ENCODE measurements at places on chromosomes 2 and 18. TPM values are rescaled to one million over a fixed set of nuclear protein-coding genes. Genes with fewer than 3 reads are reported as not detected.

DNA sequence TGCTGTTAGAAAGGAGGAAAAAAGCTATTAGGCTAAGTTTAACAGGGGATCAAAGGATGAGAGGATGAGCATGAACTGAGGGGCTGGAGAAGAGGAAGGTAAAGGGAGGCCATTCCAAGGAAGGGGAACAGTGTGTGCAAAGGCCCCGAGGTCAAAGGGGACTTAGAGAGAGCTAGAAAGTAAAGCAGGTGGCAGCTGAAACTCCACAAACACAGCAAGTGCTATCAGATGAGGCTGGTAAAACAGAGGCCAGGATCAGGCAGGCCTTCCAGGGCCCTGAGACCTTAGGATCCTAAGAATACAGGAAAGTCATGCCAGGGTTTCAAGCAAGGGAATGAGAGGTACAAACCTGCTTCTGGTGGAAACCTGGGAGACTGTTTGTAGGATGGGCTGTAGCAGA is 5.8 kb downstream of the HDAC4 start:
- no peak for DNase-seq

The STPG4 gene
- not detected for total RNA-seq

DNA sequence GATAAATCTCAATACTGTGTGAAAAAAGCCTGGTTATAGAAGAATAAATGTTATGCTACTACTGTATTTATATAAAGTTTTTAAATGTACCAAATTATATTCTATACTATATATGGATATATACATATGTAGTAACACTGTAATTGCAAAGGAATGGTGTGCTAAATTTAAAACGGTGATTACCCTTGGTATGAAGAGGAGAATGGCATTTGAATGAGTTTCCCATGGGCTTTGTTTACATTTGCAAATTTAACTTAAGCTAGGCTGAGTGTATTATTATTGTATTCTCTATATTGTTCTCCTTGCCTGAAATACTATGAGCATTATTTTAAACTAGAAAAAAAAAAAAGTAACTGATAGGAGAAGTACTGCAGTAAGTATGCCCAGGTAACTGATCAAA is 4.7 kb upstream of the SP3 start:
- DNase-seq = no peak

The SNED1 gene
- 2.3 TPM for total RNA-seq

The SULT1C2 gene
- total RNA-seq = 0.85 TPM

DNA sequence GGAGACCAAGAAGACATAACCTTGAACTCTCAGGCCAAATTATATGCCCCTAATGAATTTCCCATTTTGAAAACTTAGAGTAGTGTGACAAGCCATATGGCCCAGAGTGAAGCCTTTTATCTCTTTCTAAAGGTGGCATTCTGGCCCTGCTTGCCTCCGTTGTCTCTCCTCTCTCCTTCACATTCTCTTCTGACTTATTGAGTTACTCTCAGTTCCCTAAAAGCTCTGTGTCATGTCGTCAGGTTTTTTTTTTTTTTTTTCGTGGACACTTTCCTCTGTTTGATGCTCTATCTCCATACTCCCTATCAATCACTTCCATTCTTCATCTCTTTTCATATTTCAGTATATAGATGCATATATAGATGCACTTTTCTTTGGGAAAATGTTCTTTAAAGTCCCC is 128.1 kb upstream of the RPRM start:
- no peak for DNase-seq

- DNase-seq = no peak
Measured at GRCh38 chr2:105641389-105641811, 103.3 kb upstream of the NCK2 start.

DNA sequence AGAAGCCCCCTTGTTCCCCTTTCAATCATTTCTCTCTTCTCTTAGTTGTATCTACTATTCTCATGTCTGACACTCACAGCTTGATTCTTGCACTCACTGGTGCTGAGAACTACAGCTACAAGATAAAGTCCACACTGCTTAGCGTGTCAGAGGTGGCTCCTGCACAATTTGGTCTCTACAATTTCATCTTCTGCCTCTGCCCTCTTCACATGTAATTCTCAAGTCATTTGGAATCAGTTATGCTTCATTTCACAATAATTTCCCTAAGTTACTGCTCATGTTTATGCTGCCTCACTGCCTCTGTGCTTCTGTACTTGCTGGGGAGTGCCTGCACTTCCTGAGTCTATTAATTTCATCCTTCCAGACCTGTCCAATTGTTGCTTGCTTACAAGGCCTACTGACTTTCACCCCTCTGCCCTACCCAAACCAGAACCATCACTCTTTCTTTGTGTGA is 11.6 kb upstream of the NAB1 start:
- DNase-seq = no peak

DNA sequence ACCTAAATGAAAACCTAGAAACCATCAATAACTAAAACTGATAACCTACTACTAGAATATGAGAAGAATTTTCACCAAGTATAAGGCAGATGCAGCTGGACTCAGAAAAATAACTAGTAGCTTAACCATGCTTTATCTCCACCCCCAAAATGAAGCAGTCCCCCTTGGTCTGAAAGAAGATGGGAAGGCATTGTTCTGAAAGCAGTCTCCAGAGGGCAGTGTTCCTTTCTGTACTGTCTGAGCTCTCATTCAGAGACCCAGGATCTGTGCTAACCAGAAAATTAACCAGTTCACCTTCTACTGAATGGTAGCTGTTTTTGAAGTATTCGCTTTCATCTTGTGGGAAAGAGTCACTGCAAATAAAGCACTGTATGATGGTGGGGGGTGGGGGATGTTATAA is 273.0 kb downstream of the PDE11A start:
- DNase-seq = peak; percentile 42

- no peak for DNase-seq
Measured at GRCh38 chr2:19929226-19929625, 27.4 kb upstream of the TTC32 start.

DNA sequence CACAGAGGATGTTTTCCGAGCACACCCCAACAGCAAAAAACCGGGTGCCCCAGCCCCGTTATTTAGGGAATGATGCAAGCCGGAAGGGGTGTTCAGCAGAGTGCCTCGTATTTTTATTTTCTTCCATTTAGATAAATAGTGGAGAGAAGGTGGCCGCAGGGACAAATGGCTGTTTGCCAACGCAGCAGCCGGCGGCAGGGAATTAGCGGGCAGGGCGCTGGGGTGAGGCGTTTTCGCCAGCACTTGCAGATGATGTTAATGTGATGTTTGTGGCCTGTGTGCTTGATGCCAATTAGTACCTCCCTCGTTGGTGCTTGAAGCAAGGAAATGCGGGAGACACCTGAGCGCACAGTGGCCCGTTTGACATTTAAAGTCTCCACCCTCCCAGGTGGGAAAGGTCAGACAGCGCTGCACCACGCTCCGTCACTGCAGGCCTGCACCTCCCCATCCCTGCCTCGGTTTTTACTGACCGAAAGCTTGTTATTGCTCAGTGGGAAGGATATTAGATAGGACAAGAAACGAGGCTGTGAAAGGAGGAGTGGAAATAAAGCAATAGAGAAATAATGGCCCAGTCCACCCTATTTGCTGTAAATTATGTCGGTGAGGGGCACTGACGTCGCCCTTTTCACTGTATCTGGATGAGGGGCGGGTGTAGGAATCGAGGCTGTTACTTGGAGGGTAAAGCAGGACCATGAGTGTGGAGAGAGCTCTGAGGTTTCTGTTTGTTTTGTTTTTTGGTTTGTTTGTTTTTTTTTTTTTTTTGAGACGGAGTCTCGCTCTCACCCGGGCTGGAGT is 39.1 kb downstream of the NFATC1 start:
- no peak for DNase-seq

DNA sequence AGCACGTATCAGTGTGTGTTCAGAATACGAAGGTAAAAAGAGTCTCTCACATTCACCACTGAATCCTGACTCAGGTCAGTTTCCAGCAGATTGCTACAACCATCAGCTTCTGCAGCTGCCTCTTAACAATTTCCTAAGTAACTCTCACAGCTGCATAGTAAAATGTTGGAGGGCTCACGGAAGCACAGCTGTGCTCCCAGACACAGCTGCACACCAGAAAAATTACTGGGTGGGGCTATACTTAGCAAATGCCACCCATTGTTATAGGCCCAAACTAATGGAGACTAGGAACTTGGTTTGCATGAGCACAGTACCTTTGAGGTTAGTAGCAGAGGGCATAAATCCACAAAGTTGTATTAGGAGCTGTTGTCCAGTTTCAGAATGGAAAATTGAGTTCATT is 153.9 kb upstream of the ERBB4 start:
- no peak for DNase-seq

The FAM161A gene
- 6.9 TPM for total RNA-seq

DNA sequence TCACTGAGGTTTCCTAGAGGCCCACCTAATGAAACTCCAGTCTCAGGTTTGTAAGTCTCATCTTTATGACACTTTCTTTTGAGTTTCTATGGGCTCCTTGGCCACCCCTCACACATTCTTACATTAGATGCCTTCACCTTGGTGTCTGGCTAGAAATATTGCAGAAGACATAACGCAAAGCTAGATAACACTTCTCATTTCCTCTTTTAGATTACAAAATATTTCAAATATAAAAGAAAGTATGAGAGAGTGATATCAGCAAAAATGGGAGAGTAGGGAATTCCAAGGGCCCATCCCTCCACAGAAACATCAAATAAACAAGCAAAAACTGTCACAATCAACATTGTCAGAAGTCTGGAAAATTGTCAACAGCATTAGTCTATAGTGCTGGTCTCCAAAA is 43.3 kb upstream of the ZCCHC2 start:
- no peak for DNase-seq

DNA sequence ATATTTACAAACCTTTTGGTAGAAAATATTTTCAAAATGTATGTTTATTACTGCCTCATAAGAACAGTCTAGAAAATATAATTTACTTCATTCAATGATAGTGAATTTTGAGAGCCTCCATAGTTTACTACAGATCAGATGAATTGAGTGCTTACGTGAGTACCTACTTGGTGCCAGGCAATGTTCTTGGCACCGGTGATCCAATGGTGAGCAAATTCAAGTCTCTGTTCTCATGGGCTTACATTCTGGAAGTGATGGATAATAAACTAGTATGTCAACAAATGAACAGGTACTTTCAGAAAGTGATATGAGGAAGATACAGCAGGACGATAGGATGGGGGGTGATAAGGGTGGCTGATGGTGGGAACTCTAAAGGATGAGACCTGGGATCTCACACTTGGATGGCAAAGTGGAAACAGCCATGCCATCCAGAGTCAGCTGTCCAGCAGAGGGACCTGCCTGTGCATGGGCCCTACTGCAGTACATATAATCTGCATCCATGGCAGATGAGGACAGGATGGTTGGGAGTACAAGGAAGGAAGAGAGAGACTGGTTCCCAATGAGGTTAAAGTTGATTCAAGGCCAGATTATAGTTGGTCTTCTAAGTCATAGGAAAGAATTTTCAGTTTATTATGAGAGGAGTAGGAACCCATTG is 277.0 kb downstream of the NEDD4L start:
- no peak for DNase-seq

The MBOAT2 gene
- total RNA-seq = 71.6 TPM

DNA sequence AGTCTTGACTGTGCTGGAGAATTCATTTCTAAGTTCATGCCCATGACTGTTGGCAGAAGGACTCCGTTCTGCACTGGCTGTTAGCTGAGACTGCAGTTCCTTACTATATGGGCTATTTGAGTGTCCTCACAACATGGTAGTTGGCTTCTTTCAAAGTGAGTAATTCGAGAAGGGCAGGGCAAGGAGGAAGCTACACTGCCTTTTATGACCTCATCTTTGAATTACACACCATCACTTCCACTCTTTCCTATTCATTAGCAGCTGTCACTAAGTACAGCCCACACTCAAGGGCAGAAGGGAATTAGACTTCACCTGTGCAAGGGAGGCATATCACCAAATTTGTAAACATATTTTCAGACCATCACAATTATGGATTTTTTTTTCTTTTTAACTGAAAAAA is 55.9 kb upstream of the EPAS1 start:
- no peak for DNase-seq

GRCh38 chr2:220574038-220574437 is 946.6 kb downstream of the SLC4A3 start:
- no peak for DNase-seq

- no peak for DNase-seq
Measured at GRCh38 chr2:57943315-57943714, 103.3 kb upstream of the VRK2 start.

DNA sequence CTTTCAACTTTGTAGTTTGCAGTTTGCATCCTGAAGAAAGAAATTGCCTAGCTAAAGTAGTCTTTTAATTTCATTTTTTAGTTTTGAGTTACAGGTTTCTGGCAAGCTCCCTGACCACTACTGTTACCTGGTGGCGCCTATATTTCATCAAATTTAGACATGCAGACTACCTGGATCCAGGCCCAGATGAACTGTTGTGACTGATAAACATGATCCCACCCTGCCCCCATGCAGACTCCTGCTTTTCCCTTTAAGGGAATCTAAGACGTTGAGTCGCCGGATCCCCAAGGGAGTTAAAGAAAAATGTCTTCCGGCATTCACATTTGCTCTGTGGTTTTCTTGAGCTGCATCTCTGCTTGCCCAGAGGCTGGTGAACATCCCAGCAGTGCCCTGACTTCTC is 22.2 kb downstream of the METAP1D start:
- DNase-seq = no peak

The ZNG1B gene
- 29.3 TPM for total RNA-seq

The CNGA3 gene
- total RNA-seq = 0.10 TPM

- DNase-seq = no peak
Measured at GRCh38 chr2:179645047-179645446, 216.4 kb downstream of the ZNF385B start.

The KYNU gene
- not detected for total RNA-seq

DNA sequence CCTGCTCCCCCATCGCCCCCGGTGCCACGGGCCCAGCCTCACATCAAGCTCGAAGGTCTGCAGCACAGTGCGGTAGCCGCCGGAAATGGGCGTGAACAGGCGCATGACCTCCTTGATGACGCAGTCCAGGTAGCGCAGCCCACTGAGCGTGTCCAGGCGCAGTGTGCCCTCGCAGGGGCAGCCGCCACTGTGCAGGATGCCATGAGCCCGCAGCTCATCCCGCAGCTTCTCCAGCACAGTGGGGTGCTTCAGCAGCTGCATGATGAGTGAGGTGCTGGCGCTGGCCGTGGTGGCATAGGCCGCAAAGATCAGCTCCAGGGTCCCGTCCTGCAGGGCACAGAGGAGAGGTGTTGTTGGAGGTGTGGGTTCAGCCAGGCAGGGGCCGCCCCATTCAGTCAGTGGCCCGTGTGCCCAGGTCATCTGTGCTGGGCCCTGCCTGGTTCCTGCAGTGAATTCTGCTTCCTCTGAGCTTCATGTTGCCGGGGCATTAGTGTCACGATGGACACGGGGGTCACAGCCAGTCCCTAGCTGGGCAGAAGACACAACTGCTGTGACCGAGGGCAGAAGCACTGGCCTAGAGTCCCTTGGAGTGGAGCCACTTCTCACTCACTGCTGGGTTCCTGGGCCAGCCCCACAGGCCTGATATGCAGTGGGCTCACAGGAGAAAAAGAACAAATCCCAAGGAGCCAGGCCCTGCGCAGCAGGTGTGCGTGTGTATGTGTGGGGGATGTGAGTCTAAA is 14.5 kb downstream of the CYP26B1 start:
- DNase-seq = no peak

DNA sequence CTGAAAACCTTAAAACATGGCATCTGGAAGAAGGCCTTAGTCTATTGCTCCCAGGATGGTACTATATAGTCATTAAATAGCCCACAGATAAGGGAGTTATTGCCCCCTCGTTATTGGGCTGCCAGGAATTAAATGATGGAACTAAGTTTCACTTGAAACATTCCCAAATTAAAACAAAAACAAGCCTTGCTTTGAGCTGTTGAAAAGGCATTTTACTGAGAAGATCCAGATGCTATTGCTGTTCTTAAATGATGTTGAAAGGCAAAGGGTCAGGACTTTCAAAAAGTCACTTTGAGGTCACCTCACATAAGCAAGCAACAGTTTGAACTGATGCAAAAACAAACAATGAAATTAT is 2.0 kb upstream of the AMMECR1L start:
- DNase-seq = no peak

- no peak for DNase-seq
Measured at GRCh38 chr2:240936106-240936505, 30.0 kb downstream of the CROCC2 start.
